ENCODE measurements at places on chromosomes 5 and 9.

DNA sequence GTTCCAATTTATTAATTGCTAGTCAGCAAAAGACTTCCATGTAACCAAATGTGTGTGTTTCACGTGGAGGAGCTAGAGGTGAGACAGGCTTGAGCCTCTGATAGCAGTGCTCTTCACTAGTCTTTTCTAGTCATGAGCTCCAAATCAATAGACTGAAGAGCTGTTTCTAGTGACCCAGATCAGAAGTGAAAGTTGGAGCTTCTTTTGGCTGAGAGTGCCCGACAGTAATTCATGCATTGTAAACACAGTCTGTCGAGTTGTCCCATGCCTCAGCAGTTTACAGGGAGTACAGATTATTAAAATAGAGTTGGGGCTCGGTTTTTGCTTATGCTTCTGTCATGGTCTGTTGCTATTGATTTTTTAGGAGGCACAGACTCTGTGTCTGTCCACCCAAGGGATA lies 793.1 kb downstream of the DTWD2 start:
- no peak for DNase-seq

- no peak for DNase-seq
These were observed 160.0 kb downstream of the C9orf152 start for GRCh38 chr9:110047955-110048402.

DNA sequence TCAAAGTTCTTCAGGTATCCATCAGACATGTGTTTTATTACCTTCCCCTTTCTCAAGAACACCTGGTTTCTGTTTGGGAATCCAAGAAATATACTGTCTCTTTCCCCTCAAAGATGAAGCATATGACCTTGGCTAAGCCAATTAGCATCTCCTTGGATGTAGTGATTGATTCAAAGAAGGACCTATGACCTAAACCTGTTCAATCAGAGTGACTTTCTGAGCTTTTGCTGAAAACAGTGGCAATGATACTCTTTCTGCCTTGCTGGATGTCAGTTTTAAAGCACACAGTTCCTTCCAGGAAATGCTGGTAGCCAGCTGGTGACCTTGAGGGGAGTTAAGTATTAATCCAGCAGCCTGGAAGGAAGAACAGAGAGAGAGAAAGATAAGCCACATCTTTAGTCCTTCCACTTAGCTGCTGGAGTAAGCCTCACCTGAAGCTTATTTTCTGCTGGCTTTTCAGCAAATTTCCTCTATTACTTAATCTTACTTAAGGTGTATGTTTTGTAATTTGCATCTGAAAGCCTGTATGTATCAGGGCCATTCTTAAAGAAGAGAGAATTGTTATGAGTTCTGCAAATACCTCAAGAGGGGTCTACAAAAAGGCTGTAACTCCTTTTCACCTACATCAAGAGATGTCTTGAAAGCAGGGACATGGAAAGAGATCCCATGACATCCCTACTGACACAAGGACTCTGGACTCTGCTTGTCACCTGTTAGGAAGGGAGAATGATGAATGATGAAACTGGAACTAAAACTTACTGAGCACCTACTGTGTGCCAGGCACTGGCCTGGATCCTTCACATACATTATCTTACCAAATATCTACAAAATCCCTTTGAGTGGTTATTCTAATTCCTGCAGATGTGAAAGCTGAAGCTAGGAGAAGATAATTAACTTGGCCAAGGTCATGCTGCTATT lies 35.2 kb upstream of the PIK3R1 start:
- no peak for DNase-seq

GRCh38 chr5:108650997-108651396 lies 96.7 kb upstream of the FER start:
- no peak for DNase-seq

DNA sequence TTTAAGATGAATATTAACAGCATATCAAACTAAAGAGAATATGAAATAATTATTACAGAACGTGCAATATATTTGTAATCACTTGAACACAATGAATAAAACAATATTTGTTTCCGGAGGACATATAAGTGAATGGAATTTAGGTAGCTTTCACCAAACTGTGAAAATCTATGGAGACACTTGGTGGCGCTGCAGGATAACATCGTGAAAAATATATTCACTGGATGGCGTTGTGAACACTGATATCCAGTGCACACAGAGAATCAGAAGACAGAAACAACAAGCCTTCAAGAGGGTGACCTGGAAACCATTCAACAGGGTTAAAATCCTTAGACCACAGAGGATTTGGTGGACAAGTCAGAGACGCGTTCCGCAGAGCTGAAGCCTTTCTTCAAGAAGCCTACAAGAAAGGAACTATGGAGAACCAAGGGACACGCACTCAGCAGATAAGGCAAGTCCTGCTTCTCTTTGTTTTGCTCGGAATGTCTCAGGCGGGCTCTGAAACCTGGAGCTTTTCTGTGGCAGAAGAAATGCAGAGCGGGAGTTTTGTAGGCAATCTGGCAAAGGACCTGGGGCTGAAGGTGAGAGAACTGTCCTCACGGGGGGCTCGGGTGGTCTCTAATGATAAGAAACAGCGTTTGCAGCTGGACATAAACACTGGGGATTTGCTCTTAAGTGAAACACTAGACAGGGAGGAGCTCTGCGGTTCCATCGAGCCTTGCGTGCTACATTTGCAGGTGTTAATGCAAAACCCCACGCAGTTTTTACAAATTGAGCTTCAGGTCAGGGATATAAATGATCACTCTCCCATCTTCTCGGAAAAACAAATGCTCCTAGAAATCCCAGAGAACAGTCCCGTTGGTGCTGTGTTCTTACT lies at the start of gene PCDHB11:
Gene PCDHB11, plus strand, starts transcription at position 269 of the 877 bp plus-strand sequence. Its CDS starts 148 bp downstream, at position 417.
- no peak for DNase-seq

GRCh38 chr5:132410451-132411303 lies 41.2 kb downstream of the SLC22A5 start:
- DNase-seq, result peak; percentile 74

- DNase-seq, result no peak
These were observed 803.4 kb upstream of the CDH6 start for GRCh38 chr5:30390095-30390494.

DNA sequence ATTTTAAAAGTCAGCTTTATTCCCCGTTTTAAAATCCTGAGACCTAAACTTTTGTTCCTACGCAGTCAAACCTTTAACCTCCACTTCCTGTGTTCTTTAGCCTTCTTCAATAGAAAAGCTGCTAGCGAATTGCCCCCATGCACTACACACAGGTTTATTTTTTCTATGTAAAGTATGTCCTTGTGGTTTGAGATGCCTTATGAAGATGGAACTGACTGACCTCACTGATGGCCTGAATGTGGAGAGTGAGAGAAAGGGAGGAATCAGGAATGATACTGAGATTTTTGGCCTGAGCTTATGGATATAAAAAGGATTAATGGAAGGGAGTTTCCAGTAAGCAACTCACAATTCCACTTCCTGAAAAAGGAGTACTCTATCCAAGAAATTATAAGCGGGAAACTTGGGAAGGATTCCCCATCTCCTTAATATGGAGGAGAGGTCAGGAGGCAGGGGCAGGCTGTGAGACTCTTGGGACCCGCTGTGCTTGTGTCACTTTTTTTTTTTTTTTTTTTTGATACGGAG lies 89.5 kb downstream of the UGCG start:
- DNase-seq, result no peak

GRCh38 chr9:118222375-118222774 lies 518.2 kb downstream of the TLR4 start:
- DNase-seq, result no peak

DNA sequence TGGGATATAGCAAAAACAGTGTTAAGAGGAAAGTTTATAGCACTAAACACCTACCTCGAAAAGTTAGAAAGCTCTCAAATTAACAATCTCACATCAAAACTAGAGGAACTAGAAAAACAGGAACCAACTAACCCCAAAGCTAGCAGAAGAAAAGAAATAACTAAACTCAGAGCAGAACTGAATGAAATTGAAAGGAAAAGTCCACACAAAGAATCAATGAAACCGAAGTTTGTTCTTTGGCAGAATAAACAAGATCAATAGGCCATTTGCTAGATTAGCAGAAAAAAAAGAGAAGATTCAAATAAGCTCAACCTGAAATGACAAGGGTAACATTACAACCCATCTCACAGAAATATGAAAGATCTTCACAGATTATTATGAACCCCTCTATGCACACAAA lies 234.8 kb upstream of the ISL1 start:
- DNase-seq, result no peak

DNA sequence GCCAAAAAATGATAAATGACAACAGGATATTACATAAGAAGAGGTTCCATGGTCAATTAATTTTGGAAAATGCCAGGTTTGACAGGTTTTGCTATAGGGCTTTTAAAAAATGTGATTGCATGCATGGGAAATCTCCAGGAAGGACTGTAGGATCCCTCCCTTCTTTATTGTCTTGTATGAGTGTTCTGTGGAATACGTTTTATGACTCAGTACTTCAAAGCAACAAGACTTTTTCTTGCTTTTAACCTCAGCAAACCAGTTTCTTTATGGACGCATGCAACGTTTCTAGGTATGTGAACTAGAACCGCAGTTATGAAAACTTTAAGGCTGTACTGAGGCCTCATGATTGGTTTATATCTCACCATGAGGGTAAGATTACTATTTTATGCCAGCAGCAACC lies 76.6 kb upstream of the NTRK2 start:
- no peak for DNase-seq

DNA sequence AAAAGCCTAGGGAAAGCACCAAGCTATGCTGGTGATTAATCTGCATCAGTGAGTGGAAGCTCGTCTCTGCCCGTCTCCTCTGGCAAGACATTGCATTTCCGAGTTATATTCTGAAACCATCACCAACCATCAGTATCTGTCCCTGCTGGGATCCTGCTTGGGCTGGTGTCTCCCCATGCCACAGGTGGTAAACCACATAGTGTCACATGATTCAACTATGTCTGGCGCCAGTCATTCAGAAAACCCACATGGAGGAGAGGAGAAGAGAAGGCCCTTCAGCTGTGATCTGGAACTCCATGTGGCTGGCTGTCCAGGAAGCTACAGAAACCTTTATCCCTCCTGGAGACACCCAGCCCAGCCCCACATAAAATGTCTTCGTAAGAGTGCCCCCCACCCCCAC lies 4.8 kb downstream of the IL9 start:
- peak; percentile 36 for DNase-seq

GRCh38 chr9:95644377-95644776 lies 127.6 kb upstream of the PTCH1 start:
- DNase-seq, result no peak

DNA sequence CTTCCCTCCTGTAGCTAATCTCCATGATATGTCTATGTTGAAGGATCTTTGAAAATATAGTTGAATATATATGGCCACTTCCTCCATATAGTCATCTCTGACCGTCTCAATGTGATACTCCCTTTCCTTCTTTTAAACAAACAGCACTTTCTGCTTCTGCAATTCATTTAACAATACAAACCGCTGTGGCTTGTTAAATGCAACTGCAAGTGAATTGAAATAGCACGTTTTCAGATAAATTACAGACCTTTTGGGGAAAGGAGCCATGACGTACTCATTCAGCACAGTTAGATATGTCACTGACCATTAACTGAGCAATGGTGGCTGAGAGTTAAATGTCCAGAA lies 82.5 kb downstream of the FBXO38 start:
- no peak for DNase-seq

DNA sequence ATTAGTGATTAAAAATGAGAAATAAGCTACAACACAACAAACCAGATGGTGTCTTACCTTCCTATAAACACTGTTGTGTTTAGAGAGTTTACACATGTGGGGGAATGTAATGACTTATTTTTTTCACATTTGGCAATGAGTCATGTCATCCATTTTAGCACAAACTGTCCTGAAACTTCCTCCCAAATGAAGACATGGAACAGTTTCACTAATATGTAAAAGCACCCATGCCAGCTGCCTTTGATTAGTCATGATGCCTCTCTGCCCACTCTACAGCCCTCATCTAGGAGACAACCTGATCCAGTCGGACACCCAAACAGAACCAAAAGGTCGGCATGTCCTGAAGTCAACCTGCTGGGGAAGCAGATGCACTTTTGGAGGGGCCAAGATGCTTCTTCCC lies 98.2 kb downstream of the SEMA5A start:
- no peak for DNase-seq

DNA sequence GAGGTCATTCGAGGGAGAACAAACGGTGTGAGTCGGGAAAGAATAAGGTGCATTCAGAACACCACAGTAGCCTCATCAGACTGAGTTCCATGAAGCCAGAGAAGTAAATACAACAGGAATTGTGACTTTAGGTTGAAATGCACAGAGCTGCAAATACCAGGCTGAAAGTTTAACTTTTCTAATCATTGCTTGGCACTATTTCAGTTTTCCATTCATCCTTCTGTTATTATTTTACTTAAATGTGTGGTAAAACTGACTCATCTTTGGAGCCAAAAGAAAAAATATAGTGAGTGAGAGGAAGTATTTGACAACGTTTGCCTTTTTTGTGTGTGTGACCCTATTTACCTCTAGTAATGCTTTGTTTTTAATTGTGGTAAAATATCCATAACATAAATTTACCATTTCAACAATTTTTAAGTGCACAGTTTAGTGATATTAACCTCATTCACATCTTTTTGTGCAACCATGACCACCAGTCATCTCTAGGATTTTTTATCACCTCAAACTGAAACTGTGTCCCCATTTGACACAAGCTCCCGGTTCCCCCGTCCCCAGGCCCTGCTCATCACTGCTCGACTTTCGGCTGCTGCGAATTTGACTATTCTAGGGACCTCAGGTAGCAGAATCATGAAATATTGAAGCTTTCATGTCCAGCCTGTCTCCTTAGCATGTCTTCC lies 166.8 kb downstream of the HSD17B3 start:
- no peak for DNase-seq
